ENCODE measurements at places on chromosomes 13 and 19.
A peak's percentile ranks its signal among the peaks of the same experiment; 100 is the strongest.

GRCh38 chr13:62551588-62551987 is 1135.9 kb upstream of the PCDH20 start:
- DNase-seq: no peak

DNA sequence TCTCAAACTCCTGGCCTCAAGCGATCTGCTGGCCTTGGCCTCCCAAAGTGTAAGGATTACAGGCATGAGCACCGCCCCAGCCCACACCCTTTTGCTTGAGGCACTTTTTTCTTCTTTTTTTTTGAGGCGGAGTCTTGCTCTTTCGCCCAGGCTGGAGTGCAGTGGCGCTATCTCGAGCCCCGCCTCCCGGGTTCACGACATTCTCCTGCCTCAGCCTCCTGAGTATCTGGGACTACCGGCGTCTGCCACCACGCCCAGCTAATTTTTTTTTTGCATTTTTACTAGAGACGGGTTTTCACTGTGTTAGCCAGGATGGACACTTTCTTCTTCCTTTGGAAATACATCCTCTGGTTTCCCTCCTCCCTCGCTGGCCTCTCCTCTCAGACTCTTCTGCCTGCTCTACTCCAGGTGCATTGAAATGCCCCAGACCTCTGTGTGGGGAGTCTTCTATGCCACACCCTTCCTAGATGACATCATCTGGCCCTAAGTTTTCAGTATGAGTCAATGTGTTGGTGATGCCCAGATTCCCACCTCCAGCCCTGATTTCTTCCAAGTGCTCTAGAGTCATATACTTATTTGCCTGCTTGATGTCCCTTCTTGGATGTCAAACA is 20.7 kb upstream of the TPT1 start:
- DNase-seq: peak; percentile 39

- no peak for DNase-seq
Measured at GRCh38 chr13:51192348-51192747, 29.9 kb upstream of the FAM124A start.

- no peak for DNase-seq
Measured at GRCh38 chr19:29477831-29478577, 47.8 kb upstream of the VSTM2B start.

- DNase-seq: peak; percentile 26
Measured at GRCh38 chr13:44972956-44973581, 16.2 kb downstream of the NUFIP1 start.

- no peak for DNase-seq
Measured at GRCh38 chr13:44649104-44649428, 72.9 kb upstream of the TSC22D1 start.

DNA sequence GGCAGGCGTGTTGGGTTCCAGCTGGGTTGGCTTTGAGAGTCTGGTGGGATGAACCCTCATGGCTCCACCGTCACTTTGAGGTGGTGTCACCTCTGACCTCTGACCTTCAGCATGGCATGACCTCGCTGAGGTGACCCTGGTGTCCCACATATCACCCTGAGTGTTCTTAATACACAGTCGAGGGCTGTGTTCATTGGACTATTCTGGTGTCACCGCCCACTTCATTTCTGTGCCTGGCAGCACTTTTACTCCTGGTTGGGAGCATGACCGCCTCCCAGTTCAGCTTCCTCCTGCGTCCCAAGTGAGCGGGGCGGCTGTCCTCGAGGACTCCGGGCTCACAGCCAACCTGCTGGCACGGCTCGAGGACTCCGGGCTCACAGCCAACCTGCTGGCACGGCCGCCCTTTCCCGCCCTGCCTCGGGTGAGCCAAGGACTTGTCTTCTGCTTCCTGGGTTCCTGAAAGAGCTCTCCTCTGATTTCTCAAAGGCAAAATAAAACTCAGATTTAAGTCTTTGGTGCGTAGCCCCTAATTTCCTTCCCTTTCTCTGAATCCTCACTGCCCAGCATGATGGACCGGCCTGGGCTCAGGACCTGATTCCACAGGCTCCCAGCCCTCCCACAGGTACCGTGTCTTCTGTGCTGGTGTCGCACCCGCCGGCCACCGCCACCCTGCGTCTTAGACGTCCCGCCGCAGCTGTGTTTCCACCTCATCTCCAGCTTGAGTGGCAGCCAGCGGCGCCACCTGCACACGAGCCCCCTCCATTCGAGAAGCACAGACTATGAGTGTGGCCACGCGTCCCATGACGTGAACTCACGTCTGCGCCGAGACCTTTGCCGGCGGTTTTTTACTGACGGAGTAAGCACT is 10.4 kb downstream of the ATP4B start:
- peak; percentile 52 for DNase-seq

GRCh38 chr19:55149078-55150003 is at the start of gene TNNT1:
TNNT1 (minus strand) TSS chr19:55149206; CDS start chr19:55147157, 2,049 bp downstream.
- no peak for DNase-seq

GRCh38 chr19:29111576-29111975 is 101.4 kb downstream of the UQCRFS1 start:
- DNase-seq: no peak

- no peak for DNase-seq
Measured at GRCh38 chr19:58566989-58567388, 6.1 kb downstream of the MZF1 start.

GRCh38 chr19:18895038-18895823 is 727 bp downstream of the CERS1 start:
- DNase-seq: peak; percentile 79

GRCh38 chr19:2747349-2747748 is 7.5 kb upstream of the SLC39A3 start:
- DNase-seq: no peak

- no peak for DNase-seq
Measured at GRCh38 chr13:96089749-96090239, at the start of gene HS6ST3. HS6ST3 (plus strand) TSS chr13:96090107.

DNA sequence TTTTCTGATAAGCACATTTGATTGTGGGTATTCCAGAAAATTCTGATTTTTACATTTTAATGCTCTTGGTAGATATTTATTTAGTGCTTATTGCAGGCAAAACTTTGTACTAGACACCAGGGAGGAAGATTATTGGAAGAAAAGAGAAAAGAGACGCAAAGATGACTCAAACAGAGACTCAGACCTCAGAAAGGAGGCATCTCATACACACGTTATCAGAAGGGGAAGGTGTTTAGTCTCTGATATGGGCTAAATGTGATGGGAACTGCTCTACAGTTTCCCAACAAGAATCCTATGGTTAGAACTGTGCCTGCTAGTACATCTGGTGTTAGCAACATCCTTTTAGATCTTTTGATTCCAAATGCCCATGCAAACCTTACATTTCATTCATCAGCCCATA is 245.6 kb downstream of the KLF5 start:
- no peak for DNase-seq

- no peak for DNase-seq
Measured at GRCh38 chr13:24129914-24130774, 30.4 kb upstream of the SPATA13 start.

- no peak for DNase-seq
Measured at GRCh38 chr13:60758637-60759036, 361.6 kb downstream of the TDRD3 start.

- no peak for DNase-seq
Measured at GRCh38 chr19:36103842-36104552, 6.9 kb upstream of the OVOL3 start.

GRCh38 chr19:869245-870177 is 10.0 kb downstream of the CFD start:
- peak; percentile 92 for DNase-seq

DNA sequence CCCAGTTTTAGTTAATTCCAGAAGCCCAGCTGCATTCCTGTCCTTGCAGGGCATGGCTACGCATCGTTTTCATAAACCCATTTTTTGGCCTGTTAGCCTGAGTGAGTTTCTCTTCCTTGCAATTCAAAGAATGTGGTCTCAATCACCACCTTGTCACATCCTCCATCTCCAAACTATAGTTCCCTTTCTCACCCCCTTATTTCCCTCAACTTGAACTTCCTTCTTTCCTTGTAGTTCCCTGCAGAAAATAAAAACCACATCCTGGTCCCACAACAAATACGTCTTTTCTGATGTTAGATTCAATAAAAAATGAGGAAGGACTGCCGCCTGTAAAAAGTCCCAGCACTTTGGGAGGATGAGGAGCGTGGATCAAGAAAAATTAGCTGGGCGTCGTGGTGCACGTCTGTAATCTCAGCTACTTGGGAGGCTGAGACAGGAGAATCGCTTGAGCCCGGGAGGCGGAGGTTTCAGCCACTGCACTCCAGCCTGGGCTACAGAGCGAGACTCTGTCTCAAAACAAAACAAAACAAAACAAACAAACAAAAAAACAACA is 13.2 kb downstream of the ADGRE3 start:
- no peak for DNase-seq

GRCh38 chr13:66977161-66977560 is 253.0 kb downstream of the PCDH9 start:
- no peak for DNase-seq

GRCh38 chr19:19849056-19849455 is 16.6 kb upstream of the ZNF253 start:
- no peak for DNase-seq

GRCh38 chr19:7969555-7969939 is 26.1 kb upstream of the TIMM44 start:
- no peak for DNase-seq

DNA sequence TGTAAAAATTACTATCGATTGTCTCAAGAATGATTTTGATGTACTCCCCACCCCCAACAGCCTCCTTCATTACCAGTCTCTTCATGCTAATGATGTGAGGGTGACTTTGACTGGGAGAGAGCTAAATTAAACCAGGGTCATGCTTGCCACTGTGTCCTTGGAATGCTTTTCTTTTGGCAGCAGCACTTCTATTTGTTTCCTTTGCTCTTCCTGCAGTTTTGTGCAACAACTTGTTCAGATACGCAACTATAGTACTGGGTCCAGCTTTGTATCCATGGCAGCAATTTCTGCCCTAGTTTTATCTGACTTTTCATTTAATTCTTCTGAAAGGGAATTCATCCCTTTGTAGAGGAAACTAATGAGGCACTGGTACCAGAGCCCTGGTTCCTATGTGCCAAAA is 2792.1 kb downstream of the PCDH9 start:
- no peak for DNase-seq

GRCh38 chr13:100340865-100341264 is 247.7 kb downstream of the GGACT start:
- no peak for DNase-seq

DNA sequence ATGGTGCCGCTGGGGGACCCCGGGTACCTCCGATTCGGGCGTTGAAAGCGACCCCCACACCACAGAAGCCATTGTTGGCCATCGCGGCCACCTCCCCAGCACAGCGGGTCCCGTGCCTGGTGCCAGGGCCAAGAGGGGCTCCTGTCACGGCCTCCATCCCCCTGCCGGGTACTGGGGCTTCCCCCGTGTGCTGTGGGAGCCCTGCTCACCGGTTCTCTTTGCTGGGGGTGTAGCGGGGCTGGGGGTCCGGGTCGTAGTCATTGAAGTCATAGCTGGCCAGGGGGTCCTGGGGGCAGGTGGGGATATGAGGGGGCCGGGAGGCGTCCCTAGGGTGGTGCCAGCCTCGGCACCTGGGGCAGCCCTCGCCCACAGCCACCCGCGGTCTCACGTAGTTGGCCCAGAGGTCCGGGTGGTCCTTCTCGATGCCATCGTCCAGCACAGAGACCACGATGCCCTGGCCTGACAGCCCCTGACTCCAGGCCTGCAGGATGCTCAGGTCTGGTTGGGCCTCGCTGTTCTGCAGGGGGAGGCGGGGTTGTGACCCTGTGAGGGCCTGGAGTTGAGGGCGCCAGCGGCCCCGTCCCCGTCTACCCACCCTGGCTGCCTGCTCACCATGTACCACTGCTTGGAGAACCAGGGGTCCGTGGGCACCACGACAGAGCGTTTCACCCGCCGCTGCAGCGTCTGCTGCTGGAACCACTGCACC is 2.4 kb downstream of the PCSK4 start:
- no peak for DNase-seq

- no peak for DNase-seq
Measured at GRCh38 chr13:104737713-104738112, 1671.5 kb upstream of the SLC10A2 start.

GRCh38 chr19:17946965-17947784 is 14.4 kb downstream of the CCDC124 start:
- no peak for DNase-seq

All from AG08396 (cell line).